ENCODE measurements at places on chromosomes 13 and 19. TPM values are rescaled to one million over a fixed set of nuclear protein-coding genes. Genes with fewer than 3 reads are reported as not detected.

GRCh38 chr13:110216398-110217041 lies 90.4 kb downstream of the COL4A1 start:
- no peak for DNase-seq

GRCh38 chr19:20969898-20970297 lies 46.8 kb downstream of the ZNF85 start:
- no peak for DNase-seq

DNA sequence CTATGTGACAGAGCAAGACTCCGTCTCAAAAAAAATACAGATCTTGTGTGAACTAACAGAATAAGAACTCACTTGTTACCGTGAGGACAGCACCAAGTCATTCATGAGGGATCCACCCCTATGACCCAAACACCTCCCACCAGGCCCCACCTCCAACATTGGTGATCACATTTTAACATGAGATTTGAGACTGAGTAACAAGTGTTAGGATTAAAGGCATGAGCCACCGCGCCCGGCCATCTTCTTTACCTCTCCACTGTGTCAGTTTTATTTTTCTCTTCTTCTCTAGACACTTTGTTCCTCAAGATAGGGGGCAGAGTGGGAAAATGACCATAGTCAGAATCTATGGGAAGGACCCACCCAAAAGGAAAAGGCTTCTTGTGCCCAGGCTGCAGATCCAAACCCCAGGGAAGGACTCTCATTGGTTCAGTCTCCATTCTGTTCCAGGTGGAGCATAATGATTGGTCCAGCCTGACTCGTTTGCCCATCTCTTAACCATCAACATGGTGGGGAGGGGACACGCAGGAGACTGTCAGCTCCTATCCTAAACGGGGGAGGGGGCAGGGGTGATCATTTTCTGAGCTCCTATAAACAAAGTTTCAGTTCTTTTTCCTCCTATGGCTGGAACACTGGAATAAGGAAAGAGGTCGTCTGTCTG lies 1.3 kb upstream of the CALM3 start:
- no peak for DNase-seq

GRCh38 chr13:74709226-74709625 lies 575.0 kb upstream of the KLF12 start:
- DNase-seq, result no peak

DNA sequence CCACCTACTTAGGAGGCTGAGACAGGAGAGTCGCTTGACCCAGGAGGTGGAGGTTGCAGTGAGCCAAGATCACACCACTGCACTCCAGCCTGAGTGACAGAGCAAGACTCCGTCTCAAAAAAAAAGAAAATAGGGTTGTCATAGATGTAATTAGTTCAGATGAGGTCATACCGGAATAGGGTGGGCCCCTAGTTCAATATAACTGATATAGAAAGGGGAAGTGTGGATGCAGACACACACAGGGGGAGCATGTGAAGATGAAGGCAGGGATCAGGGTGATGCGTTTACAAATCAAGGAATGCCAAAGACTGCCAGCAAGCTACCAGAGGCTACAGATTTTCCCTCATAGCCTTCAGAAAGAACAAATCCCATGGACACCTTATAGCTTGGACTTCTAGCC lies 24.3 kb upstream of the EEF1AKMT1 start:
- DNase-seq, result no peak

DNA sequence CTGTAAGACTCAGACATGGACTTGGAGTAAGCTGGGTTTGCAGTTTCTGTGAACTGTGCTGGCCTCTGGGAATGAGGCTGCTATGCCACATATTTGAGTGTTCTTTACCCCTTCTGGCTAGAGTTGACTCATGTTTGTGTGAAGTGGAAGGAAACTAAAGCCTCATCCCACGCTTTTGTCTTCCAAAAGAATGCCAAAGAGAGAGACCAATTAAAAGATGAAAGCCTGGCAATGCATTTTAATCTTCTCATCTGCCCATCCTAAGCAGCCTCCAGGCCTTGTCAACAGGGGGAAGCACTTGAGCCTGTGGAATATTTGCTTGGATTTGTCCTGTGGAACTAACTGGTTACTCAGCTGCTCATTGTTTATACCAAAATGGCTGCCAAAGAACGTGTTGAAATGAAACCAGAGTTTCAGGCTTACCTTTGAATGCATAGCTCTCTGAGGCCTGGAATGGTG lies 49.1 kb downstream of the LMO7 start:
- DNase-seq, result no peak

Gene ZNF665
- polyA plus RNA-seq, result 9.2 TPM

Gene SYNE4
- 0.37 TPM for polyA plus RNA-seq
